NAMALWA (cell line): ENCODE measurements at places on chromosomes 3 and 15.
A peak's percentile ranks its signal among the peaks of the same experiment; 100 is the strongest.

DNA sequence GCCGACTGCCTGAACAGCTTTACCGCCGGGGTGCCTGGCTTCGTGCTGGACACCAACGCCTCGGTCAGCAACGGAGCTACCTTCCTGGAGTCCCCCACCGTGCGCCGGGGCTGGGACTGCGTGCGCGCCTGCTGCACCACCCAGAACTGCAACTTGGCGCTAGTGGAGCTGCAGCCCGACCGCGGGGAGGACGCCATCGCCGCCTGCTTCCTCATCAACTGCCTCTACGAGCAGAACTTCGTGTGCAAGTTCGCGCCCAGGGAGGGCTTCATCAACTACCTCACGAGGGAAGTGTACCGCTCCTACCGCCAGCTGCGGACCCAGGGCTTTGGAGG lies 815 bp downstream of the SPINT1 start:
- DNase-seq, result no peak

GRCh38 chr3:122546151-122546550 lies 17.9 kb downstream of the PARP9 start:
- DNase-seq, result no peak

- no peak for DNase-seq
Measured at GRCh38 chr15:70778258-70779076, 15.1 kb upstream of the UACA start.

DNA sequence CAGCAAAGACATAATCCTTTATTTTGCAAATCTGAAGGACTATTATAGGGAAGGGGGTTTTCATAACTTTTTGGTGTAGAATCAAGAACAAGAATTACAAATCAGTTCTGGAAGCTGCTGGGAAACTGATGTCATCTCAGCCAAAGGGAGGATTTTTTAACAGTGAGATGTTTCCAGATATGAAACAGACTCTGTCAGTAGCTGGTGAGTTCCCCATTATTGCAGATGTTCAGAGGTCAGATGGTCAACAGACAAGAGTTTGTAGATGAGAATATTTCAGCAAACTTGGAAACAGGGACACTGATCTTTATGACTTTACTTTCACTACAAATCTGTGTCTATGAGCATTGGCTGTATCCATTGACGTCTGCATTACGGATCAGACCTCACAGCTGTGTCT lies 71.9 kb upstream of the LPP start:
- peak; percentile 20 for DNase-seq

DNA sequence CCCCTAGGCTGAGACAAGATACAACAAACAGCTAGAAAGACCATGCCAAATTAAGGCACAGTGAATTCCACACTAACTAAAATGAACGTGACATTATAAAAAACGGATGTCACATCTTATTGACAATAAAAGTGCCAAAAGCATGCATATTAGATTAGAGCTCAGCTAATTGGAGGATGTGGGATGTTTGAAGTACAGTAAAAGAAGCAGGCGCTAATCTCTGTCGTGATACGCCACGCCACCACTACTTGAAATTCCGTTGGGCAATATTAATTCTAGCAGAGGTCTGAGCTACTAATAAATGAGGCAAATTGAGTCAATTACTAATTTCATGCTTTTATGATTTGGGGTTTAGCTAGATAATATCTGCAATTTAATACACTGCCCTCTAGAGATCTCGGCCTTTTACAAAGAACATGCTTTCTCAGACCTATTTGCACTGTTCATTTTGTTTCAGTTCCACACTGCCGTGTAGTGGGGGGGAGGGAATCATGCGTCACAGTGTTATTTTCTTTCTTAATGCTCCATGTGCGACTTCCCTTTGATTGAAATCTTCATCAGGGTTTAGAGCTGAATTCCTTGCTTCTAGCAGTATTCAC lies 52.9 kb upstream of the ROBO2 start:
- peak; percentile 2 for DNase-seq

DNA sequence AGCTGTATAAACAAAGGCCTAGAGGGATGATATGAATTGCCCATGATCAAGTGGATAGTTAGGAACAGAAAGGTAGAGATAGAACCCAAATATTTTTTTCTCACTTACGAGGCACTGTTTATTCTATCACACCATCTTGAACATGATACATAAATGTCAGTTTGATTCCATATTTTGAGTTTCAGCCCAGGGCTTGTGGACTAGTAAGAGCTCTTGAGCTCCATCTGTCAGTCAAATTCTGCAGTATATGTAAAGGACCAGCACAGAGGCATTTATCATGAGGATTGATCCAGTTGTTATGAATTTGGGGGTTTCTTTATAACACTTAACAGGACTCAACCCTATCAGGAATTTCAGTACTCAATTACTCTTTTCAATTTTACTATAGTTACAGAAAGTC lies 4.8 kb downstream of the SLC27A2 start:
- no peak for DNase-seq

- no peak for DNase-seq
Measured at GRCh38 chr3:130669740-130670139, 76.9 kb downstream of the PIK3R4 start.

GRCh38 chr3:67437789-67438188 lies 216.6 kb downstream of the SUCLG2 start:
- no peak for DNase-seq

DNA sequence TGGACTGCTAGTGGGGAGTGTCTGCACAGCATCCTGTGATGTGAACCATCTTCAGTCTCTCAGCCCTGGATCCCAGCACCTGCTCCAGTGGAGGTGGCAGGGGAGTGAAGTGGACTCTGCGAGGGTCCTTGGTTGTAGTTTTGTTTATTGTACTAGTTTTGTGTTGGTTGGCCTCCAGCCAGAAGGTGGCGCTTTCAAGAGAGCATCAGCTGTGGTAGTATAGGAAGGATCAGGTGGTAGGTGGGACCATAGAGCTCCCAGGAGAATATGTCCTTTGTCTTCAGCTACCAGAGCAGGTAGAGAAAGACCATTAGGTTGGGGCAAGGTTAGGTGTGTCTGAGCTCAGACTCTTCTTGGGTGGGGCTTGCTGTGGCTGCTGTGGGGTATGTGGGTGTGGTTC lies 20.9 kb downstream of the NEK11 start:
- peak; percentile 58 for DNase-seq

- DNase-seq, result no peak
Measured at GRCh38 chr3:60064210-60065178, 1014.7 kb upstream of the CFAP20DC start.

DNA sequence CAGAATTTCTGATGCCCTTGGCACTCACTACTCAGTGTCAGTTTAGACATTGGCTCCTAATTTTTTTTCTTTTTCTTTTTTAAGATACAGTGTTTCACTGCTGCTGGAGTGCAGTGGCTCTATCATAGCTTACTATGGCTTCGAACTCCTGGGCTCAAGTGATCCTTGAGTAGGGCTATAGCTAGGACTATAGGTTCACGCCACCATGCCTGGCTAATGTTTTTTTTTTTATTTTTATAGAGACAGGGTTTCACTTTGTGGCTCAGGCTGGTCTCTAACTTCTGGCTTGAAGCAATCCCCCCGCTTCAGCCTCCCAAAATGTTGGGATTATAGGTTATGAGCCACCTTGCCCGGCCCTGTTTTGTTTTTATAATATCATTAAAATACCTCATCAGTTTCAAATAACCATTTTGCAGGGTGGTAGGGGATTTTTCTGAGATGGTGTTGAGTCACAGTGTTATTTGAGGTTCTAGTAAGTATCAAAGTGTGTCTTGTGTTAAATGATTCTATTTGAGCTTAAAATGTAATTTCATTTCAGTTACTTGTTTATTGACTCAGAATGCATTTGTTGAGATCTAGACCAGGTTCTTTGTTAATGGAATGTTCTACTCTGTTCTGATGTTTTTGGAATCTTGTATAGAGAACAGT lies 7.0 kb downstream of the FNDC3B start:
- DNase-seq, result no peak

DNA sequence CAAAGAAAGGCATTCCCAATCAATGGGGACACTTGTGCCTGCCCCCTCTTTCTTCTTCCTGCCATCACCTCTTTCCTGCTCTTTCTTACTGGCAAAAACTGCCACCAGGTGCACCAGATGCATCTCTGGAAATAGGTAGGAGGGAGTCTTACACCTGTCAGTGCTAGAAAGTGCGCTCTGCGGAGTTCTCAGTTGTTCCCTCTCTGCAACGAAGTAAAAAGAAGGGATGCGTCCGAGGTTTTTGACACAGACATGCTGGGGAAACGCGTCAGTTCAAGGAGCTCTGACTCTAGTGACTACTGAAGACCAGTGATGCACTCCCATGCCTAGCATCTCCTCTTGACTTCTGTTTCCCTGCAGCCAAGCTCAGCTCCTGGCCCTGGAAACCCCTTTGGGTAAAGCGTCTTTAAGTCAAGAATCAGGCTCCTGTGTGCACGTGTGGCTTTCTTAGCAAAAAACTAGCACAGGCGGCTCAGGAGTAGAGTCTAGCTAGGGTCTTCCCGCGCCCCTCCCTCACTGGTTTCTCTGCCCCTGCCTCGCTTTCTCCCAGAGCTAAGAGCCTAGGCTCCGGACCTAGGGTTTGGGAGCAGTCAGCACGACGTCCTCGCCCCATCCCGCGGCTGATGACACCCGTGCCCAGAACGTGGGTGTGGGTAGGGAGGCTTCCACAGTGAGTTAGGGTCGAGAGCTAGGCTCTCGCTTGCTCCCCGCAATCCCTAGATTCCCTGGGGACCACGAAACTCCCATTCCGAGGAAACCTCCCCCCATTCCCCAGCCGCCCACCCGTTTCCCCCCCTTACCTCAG lies 564 bp upstream of the GRM7 start:
- DNase-seq, result no peak

DNA sequence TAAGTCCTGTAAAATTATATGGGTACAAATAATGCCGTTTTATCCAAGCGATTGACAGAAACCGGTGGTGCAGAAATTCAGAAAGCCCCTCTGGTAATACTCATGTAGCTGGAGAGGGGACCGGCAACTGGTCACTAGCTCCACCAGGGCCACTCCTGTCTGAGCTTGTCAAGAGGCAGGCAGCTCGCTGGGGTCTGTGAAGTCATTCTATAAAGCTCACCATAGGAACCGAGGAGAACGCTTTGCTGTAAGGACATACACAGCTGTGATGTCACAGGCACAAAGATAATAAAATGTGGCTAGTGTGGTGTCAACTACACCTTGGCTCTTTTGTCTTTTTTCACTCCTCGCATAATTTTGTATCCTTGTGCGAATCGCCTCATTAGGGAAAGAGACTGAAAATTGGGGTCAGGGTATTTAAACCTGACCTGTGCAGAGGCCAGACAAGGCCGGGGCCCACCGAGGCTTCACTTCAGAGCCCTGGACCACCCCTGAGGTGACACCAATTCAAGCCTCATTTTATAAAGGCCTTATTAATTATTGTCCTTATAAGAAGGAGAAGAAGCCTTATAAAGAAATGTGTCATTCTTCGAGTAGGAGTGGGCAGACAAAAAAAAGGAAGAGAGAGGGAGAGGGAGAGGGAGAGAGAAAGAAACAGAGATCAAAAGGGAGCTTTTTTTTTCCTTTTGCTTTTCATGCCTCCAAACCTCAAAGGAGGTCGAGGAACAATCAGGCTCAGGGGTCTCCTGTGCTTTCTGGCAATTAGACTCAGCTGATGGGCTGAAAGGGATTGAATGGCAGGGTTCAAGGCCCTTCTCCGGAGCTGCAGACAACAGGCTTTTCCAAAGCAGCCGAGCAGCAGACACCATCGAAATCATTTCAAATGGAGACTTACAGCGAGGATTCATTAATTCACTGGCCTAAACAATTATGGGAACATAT lies 813.3 kb upstream of the ARRDC4 start:
- no peak for DNase-seq

- no peak for DNase-seq
Measured at GRCh38 chr15:49435174-49435573, 12.1 kb downstream of the FGF7 start.

GRCh38 chr3:11154953-11155325 lies 646 bp downstream of the HRH1 start:
- DNase-seq, result no peak
